Tibial artery (tissue), 4 donors: ENCODE measurements at places on chromosomes 11 and 22.
A peak's percentile ranks its signal among the peaks of the same experiment; 100 is the strongest.

- DNase-seq = no peak
Observed at GRCh38 chr22:44884968-44885805, 124.6 kb downstream of the PHF21B start.

DNA sequence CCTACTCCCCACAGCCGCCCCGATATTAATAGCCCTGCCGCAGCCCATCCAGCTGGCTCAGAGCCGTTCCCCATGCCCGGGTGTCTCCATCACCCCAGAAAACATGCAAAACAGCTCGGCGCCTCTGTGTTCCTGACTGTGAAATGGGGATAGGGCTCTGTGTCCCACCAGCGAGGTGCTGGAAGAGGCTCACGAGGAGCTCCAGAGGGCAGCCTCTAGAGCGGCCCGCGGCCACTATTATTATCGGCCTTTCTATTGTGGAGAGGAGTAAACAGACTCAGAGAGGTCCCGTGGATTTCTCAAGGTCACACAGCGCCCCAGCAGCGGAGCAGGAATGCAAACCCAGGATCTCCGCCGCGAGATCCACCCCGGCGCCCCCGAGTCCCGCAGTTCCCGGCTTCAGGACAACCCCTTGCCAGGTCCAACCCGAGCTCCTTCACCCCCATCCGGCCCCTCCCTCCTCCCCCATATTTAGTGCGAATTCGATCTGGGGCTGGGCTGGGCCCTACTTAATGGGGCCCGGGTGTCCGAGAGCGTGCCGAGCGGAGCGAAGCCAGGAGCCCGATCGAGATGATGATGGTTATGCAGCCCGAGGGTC, at the start of gene ACTN3:
Gene ACTN3 (plus strand): TSS at position 536 of the 598 bp plus-strand sequence. CDS start 35 bp downstream, at position 571.
- peak; percentile 87 for DNase-seq

GRCh38 chr11:120655589-120655988, 144.0 kb downstream of the GRIK4 start:
- DNase-seq = no peak

DNA sequence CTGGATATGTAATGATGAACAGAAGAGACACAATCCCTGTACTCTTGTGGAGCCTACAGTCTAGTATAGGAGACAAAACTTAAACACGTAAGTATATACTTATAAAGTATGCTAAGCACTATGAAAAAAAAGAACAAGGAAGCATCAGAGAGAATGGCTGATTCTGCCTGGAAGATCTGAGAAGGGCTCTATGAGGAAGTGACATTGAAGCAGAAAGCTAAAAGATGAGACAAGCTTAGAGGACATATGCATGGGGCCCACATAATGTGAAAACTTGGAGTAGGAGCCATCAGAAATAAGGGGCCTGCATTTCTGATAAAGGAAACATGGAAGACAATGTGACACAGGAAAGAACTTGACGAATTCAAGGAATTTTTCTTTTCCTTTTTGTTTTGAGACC, 16.6 kb downstream of the SAA1 start:
- no peak for DNase-seq

DNA sequence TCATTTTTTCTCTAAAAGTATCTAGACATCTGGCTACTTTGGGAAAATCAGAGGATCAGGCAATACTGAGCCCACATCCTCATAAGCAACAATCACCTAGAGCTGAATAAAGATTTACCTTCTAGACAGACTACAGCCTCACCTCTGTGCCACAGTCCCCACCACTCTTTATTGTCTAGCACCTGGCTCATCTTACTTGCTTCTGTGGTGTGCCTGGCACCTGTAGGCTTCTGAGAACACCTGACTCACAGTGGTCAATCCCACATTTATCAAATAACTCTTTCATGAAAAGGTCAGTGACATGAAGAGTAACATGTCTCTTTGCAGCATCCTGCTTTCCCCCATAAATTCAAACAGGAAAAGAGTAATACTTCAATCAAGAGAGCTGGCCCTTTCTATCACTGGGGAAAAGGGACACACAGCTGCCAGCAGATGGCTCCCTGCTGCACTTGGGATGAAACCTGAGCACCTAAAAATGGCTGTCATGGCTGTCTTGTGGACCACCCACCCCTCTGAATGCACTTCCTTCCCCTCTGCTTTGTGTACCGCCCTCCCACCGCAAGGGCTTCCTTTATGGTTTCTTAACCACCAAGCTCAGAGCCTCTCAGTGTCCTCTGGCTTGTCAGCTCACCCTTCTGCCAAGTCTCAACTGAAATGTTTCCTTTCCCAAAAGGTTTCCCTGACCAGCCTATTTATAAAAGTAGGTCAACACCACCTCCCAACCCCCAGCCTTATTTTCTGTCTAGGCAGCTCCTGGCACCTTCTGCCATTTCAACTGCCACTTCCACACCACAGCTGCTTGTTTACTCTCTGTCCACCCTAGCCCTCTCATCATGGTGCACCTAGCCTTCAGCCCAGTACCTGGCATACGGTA, 9.3 kb downstream of the TFIP11 start:
- DNase-seq = no peak

DNA sequence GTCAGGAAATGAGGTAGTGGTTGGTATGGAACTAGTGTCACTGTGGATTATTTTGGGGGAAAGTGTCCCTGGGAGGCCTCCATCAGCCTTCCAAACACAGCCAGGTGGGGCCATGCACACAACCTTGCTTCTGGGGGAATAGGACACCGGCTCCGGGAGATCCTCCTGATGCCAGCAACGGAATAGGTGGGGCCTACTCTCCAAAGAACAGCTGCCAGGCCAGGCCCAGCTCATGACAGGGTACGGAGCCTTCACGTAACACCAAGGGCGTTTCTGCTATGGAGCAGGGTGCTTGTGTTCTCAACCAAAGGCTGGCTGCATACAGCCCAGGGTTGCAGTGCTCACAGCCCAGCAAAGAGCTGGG, 30.6 kb upstream of the LINC01488 start:
- no peak for DNase-seq

DNA sequence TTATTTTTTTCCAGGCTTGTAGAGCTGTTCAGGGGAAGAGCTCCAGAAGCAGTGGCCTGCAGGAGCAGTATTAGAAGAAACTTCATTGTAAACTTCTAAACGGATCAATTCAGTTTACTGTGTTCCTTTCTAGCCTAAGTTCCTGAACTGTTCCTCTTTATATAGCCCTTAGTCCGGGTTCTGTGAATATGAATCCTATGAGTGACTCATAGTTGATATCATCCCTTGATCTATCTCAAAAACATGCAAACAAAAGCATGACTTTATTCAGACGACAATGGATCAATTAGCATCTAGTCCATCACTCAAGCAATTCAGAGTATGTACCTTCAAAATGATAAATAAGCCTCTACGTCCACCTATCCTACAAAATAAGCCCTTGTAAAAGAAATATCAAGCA, at the start of gene MMP12:
Gene MMP12 (minus strand): TSS at position 131 of the 400 bp plus-strand sequence. CDS start 45 bp downstream, at position 86.
- DNase-seq = no peak

- no peak for DNase-seq
Observed at GRCh38 chr11:100080381-100080780, 606.7 kb upstream of the ARHGAP42 start.
